ENCODE measurements at places on chromosomes 2 and 18.

DNA sequence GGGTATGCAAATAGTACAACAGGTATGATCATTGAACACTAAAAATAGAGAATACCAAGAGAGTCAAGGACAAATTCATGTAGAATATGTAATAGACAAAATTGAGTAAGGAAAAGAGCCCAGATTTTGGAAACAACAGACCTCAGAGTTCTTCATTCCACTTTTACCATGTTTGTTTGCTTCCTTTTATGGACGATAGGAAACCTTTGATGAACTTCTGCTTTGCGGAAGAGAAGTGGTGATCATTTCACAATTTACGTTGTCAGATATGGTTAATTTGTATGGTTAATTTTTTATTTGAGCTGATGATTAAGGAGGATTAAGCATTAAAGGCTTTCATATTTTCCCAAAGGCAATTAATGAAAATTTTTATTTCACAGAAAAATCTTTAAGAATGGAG lies 16.3 kb downstream of the MARCHF7 start:
- peak; percentile 28 for DNase-seq

DNA sequence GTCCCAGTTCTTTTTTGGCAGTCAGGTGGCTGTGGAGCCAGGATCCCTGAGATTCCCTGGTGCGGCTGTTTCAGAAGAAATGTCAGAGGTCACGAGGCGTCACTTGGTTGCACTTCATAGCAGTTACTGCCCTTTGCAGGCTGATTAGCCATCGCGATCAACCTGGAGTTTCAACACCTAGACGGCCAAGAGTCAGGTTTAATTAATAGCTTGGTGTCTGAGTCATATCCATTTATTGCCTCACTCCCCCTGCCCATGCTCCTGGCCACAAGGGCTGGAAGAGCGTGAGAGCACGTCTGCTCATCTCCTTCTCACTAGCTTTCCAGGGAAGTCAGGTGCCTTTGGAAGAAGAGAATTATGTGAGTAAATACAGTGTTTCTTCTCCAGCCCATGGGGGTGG lies 552.3 kb downstream of the TSN start:
- DNase-seq, result no peak

DNA sequence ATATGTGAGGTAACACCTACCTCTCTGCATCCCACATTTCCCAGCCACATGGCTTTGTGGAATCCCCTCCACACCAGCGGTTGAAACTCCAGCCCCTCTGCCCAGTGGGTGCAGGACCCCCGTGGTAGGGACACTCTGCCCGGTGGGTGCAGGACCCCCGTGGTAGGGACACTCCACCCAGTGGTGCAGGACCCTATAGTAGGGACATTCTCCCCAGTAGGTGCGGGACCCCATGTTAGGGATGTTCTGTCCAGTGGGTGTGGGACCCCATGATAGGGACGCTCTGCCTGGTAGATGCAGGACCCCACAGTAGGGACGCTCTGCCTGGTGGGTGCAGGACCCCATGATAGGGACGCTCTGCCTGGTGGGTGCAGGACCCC lies 11.5 kb downstream of the COPS9 start:
- DNase-seq, result no peak

DNA sequence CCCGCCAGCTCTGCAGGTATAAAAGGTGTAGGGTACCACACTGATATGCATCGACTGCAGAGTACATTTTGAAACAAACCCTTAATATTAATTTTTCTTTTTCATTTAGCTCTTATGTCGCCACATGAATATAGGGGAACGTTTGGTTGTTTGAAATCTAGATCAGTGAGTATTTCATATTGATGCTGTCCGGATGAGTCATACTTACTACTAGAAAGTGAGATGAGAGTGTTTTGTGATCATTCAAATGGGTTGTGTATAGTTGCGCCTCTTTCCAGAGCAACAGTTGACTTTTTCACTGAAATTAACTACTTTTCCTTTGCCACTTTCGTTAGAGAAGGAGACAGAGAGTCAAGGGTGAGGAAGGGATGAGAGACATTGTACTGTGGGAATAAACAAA lies 24.6 kb downstream of the NPAS2 start:
- DNase-seq, result no peak

- no peak for DNase-seq
Observed at GRCh38 chr18:13227910-13228309, 9.3 kb downstream of the LDLRAD4 start.

GRCh38 chr2:24191848-24192247 lies 17.0 kb downstream of the FAM228A start:
- DNase-seq, result no peak

DNA sequence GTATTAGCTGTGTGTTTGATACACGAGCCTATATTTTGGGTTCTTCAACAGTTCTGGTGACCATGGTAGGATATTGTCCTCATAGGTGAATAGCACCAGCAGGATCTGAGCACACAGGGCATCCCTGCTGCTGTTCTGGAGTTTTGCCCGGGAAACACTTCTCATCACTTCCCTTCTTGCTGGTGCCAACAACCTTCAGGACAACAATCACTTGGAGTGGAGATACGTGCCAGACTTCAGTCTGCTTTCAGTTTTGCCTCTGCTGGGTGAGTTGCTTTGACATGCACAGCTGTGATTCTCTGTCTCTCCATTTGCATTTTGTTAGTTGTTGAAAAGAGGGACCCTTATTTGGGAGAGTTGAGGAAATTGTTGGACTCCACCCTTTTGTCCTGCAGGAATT lies 1347.2 kb upstream of the DDX18 start:
- no peak for DNase-seq

All from suppressor macrophage treated with lipopolysaccharide for 4 hours (primary cell).